ENCODE measurements at places on chromosomes 16 and 17.

DNA sequence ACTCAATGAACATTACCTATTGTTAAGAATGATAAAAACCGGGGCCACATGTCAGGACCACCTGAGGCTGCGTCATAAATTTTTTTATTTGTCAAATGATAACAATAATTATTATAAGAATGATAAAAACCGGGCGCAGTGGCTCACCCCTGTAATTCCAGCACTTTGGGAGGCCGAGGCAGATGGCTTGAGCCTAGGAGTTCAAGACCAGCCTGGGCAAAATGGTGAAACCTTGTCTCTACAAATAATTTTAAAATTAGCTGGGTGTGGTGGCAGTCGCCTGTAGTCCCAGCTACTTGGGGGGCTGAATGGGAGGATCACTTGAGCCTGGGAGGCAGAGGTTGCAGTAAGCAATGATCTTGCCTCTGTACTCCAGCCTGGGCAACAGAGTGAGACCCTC lies 816 bp upstream of the SHMT1 start:
- no peak for DNase-seq

- no peak for DNase-seq
Measured at GRCh38 chr17:31379597-31380205, 11.8 kb upstream of the RAB11FIP4 start.

GRCh38 chr16:23561586-23561985 lies 4.1 kb downstream of the UBFD1 start:
- DNase-seq, result no peak

DNA sequence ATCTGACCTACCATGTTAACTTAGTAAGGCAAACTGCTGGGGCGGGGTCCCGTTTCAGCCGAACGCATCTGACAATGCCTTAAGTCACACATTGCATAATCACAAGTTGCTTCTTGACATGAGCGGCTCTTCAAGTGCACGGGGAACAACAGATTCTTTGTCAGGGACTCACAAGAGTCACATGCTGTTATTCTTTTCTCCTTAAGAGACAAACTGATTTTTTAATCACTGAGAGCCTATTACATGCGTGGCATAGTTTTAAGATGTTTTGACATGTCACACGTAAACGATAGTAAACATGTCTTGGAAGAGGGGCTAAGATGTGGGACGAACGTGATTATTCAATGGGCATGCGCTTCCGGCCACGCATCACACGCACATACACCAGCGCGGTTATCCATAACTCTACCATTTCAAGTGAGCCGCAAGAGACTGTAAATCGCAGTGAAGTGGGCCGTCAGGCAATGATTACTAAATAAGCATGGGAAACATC lies 63.4 kb downstream of the ADCY9 start:
- no peak for DNase-seq

- no peak for DNase-seq
Measured at GRCh38 chr17:6943406-6943805, 52.4 kb upstream of the ALOX12 start.

DNA sequence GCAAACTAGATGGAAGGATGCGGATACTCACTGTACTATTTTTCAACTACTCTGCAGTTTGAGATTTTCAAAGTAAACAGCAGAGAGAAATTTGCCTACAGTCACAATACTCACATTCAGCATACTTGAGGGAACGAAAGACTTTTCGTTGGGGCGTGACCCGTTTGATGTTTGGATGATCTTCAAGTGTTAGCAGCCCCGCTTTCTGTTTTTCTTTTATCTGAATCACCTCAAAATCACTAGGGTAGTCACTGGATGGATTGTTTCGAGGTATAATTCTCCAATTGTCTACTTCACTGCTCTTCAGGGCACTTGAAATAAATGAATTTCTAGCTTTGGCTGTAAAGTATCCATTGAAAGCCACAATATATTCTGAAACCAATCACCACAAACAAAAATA lies 17.8 kb downstream of the MBTPS1 start:
- no peak for DNase-seq

Data from stimulated activated CD8-positive, alpha-beta memory T cell treated with anti-CD3 and anti-CD28 coated beads, Interleukin-2, amount 100 ng/mL, for 1 hour (primary cell).